ENCODE measurements at places on chromosomes 6 and 20.

DNA sequence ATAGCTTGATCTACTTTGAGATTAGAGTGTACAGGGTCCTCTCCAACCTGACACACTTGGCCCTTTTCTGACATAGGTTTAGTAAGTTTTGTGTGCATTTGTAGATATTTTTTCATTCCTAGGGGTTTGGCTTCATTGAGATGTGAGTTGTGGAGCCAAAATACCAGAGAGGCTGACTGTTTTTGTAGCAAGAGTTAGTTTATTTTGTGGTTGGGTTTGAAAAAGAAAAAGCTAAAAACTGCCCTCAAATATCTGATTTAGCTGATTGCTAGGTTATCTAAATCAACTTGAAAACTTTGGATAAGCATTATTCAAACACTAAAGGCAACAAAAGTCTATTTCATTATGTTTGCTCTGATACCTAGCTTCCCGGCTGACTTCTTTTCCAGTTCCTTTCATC lies 164.7 kb upstream of the CENPW start:
- no peak for DNase-seq

GRCh38 chr6:16471910-16472297 lies 233.5 kb downstream of the GMPR start:
- DNase-seq = no peak

- DNase-seq = no peak
These were observed 2.0 kb downstream of the SUN5 start for GRCh38 chr20:33002087-33002808.

DNA sequence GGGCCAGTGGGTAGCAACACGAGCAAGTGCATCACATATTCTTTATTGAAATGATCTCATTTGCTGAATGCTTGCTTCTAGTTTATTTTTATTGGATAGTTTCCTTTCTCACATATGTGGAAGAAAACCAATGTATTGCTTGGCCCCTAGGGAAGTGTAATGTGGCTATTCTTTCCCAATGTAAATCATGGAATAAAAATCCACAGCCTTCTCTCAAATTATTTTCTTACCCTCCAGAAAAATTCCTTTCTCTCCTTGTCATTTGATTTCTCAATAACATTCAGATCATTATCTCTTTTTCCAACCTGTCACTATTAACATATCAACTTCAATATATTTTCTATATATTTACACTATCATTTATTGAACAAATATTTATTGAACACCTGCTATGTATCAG lies 51.9 kb upstream of the PTPRK start:
- no peak for DNase-seq

DNA sequence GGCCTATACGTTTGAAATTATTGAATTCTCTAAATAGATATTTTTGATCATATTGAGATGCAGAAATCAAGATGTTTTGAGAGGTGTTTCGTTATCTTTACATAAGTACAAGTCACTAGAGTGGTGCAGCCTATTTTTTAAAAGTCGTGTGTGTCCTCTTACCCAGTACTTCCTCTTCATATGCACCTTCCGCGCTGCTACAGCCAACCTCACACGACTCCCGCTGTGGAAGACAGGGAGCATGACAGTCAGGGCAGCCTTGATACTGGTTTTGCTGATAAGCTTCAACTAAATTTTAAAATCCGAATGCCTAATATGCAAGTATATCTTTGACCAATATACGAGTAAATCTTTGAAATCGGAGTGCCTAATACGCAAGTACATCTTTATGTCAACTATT lies 16.3 kb downstream of the ROS1 start:
- DNase-seq = no peak

DNA sequence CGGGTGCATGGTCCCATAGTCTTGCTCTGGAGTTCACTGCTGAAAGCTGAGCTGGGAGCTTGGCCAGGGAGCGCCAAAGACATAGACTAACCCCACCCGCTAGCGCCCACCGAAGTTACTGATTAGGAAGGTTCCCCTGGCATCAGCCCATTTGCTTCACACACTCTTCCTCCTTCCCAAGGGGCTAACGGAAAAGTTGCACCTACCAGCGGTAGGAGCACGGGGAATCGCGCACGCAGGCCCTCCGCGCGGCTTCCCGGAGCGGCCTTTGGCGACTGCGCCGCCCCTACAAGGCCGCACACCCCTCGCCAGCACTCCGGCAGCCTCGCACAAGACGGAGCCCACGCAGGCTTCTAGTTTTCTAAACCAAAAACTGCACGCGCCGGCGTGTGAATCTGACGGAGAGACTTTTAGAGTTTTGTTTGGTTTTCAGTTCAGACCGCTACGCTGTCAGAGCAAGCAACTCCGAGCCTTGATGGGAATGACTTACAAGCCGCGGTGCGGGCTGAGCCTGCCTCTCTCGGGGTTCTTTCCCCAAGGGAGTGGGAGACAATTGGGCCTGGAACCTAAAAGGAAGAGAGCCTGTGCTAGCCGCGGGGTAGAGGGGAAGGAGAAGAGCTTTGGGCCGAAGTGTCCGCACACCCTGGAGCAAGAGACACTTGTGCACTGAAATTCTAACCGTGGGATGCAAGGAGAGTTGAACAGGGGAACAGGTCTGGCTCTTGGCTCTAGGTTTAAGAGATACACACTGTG lies 891 bp upstream of the POU3F2 start:
- no peak for DNase-seq

- no peak for DNase-seq
These were observed 78.4 kb upstream of the ATXN1 start for GRCh38 chr6:16839631-16840179.

DNA sequence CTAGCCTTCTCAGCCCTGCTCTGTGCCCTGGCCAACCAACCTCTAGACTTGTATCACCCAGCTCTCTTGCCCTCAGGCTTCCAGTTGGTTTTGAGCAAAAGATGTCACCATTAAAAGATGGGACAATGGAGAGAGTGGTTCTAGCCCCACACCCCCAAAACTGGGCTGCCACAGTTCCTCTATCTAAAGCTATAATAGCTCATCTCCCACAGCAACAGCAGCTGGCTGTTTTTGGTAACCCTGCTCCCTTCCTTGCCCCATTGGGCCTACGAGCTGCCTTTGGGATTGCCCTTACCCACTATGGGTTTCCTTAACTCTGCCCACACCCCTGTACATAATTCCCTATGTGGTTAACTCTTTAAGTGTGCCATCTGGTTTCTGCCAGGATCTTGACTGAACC lies 7.6 kb upstream of the SRSF3 start:
- no peak for DNase-seq

DNA sequence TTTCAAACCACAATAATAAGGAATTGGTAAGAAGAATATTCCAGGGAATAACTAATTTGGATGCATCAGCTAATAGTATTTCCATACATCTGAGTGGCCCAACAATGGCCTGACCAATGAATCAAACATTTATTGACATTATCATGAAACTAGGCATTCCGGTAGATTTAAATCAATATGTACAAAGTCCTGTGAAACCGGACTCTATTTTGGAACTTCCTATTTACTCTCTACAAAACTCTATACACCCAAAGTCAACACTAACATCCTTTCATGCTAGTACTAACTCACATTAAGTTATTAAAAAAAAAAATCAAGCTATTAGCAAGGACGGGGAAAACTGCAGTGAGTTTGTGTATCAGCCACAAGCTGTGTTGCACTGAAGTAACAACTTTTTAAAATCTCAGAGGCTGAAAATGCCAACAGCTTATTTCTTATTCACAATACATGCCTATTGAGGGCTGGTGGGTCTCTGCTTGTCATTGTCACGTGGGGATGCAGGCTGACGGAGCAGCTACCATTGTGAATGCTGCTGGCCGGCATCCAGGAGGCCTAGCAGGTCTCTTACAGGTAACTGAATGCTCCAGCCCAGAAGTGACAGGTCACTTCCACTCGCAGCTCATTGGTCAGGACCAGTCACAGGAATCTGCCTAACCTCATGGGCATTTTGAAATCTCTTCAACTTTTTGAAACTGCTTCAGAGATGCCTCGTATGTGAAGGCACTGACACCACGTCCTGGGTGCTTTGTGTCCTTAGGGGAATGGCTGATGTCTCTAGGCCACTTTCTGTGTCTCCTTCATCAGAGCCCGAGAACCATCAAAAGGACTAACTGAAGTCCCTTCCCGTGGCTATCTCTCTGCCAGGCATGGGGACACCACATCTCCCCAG lies 76.3 kb downstream of the SLC22A23 start:
- DNase-seq = no peak

DNA sequence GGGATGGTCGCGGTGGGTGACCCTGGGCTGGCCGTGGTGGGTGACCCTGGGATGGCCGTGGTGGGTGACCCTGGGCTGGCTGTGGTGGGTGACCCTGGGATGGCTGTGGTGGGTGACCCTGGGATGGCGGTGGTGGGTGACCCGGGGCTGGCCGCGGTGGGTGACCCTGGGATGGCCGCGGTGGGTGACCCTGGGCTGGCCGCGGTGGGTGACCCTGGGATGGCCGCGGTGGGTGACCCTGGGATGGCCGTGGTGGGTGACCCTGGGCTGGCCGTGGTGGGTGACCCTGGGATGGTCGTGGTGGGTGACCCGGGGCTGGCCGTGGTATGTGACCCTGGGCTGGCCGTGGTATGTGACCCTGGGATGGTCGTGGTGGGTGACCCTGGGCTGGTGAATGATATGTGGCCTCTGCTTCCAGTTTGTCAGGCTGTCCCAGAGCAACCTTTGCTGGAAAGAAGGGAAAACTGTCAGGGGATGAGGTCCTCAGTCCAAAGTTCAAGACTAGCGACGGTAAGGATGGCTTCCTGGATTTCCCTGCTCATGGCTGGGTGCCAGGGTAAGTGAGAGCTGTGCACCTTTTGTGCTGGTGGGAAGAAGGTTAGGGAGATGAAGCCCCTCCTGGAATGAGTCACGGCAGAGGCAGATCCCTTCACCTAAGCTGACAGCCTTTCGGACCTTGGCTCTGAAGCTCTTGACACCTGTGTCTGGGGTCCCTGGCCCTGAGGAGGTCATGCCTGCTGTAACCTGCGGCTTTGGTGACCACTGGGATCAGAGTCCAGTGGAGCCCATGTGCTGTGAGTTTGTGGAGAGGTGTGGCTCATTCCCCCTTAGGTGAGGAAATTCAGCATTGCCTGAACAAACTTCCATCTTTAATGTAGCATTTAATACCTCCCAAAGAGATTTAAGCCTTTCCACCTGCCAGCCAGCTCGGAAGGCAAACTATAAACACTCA lies 19.1 kb upstream of the PCMTD2 start:
- no peak for DNase-seq

DNA sequence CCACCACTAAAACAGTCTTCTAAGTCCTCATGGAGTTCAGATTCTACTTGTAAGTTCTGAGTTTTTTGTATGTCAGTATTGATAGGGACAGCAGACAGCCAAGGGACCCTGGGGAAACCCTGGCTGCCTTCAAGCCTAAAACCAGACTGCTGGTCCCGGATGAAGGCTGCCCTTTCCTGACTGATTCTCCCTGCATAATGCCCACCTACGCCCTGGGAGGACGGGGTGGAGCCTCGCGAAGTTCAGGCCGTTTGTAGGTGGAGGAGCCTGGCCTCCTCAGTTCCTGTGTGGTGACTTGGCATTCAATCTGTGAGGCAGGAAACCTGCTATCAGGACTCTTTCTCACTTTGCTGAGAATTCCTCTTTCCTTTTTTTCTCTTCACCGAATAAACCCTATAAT lies 120.3 kb upstream of the LGSN start:
- no peak for DNase-seq
